ENCODE measurements at places on chromosomes 5 and 9.

GRCh38 chr5:124847907-124848306 is 101.5 kb upstream of the ZNF608 start:
- DNase-seq = no peak

DNA sequence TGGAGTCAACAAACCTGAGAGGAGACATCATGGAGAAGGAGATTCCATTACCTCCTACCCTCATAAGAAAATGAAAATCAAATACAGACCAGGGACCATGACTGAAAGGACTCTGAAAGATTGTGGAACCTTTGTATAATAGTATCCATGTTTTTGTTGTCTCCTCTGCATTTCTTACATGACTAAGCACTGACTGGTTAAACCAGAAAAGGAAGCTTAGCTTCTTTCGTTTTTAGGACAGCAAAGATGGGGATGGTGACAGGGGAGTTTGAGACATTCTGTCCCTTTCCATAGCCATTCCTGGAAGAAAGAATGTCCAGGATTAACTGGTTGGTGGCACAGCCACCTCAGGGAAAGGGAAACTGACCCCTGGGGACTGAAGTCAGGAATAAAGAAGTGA is 22.2 kb downstream of the ITGA1 start:
- DNase-seq = no peak

DNA sequence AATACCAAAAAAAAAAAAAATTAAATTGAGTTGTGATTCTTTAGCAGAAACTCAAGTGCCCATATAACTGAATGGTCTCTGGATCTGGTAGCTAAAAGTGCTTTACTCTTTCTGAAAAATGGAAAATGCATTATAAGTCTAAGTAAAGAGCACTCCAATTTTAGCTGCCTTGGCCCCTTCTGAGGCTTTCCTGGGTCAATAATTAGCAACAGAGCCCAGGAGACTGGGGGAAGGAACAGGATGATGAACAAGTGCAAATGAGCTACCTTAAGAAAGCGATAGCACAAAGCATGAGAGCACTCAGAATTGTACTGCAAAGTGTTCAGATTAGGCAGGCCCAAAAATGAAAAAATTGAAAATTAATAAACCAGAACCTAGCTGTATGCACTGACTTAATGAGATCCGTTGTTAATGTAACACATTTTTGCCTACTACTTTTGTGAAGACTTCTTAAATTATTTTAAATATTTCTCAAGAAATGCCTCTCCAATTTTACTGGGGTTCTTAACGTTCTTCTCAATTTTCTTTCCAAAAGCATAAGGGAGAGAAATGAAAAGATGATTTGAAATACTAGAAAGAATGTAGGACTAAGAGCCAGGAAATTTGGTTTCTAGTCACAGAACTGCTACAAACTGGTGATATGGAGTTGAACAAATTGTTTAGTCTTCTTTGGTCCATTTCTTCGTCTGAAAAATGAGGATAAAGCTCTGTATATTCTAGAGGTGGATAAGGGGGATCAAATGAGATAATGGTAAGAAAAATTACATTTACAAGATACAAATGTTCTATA is 566.1 kb downstream of the PDE4D start:
- no peak for DNase-seq

GRCh38 chr9:126965077-126965476 is 50.5 kb downstream of the RALGPS1 start:
- no peak for DNase-seq

- no peak for DNase-seq
Observed at GRCh38 chr9:127644943-127645342, 32.9 kb downstream of the STXBP1 start.

DNA sequence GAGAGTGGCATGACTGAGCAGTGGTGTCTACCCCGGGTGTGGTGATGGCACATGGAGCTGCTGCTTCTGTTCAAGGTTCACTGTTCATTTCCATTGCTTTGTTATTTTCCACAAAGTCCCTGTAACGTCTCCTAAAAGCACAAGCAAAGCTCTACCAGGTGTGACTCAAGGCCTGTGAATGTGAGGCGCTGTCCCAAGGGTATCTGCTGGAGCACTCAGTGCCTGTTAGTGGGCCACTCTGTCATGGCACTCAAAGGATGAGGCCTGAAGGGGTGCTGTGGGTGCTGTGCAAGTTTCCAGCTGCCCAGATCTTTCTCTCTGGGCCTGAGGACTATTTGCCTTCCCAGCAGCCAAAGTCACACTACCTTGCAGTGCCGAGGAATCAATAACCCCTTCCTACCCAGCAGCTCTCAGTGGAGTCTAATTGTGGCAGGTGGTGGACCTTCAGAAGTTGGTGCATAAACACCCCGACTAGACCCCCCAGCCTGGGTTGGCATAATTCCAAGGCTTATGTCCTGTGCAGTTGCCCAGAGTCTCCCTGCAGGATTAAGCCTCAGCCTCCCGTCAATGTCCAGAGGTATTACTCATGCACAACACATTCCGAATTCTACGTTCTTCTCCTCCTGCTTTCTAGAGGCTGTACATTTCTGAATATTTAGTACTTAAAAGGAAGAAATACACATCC is 17.4 kb upstream of the PTCH1 start:
- DNase-seq = no peak

DNA sequence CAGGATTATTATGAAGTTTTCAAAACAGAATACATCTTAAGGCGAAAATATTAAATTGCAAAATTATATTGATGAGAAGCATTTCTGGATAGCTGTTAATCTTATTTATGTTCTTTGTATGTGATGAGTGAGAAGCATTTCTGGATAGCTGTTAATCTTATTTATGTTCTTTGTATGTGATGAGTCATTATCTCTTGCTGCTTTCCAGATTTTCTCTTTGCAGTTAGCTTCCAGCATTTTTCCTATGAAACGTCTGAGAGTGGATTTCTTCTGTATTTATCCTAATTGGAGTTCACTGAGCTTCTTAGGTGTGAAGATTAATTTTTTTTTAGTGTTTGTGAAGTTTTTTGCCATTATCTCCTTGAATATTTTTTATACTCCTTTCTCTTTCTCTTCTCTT is 8.2 kb downstream of the TMEM232 start:
- DNase-seq = no peak

- DNase-seq = no peak
Observed at GRCh38 chr5:174295702-174296436, 250.4 kb downstream of the NSG2 start.

GRCh38 chr9:19785230-19785629 is 3.6 kb downstream of the SLC24A2 start:
- DNase-seq = no peak

All from esophagus squamous epithelium (tissue), 5 donors.